ENCODE measurements at places on chromosomes 1 and 21.
A peak's percentile ranks its signal among the peaks of the same experiment; 100 is the strongest.

- no peak for DNase-seq
These were observed 29.2 kb downstream of the HSPA13 start for GRCh38 chr21:14353726-14354125.

DNA sequence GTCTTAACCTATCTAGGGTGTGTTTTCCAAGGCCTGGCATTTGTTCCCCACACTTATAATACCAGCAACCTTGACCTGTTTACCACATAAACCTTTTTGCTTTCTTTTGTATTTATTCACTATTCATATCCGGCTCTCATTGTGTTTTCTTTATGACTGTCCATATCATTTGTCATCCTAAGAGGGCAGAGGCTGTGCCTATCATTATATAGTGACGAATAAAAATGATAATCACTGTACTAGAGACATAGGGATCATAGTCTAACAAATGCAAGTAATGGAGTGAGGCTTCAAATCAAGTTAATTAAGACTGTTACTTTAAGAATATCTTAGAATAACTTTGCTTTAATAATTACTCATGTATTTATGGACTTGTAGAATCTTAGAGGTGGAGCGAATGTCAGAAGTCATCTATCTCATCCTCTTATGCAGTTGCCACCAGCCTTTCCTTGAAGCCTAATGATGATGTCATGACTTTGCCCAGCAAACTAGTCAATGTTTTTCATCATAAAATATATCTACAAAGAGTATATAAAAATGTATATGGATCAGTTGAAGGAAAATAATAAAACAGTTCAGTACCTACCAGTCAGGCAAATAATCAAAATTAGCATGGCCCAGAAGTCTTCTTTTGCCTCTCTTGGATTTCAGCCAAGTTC lies 4.7 kb upstream of the ETV3 start:
- no peak for DNase-seq

GRCh38 chr1:206944703-206945102 lies 1.6 kb downstream of the PIGR start:
- DNase-seq = no peak

GRCh38 chr1:32232558-32233304 lies 10.5 kb downstream of the EIF3I start:
- no peak for DNase-seq

- peak; percentile 53 for DNase-seq
These were observed 9.5 kb downstream of the ZBTB7B start for GRCh38 chr1:155012026-155012546.

GRCh38 chr1:11664336-11665065 lies 501 bp downstream of the FBXO6 start:
- peak; percentile 61 for DNase-seq

DNA sequence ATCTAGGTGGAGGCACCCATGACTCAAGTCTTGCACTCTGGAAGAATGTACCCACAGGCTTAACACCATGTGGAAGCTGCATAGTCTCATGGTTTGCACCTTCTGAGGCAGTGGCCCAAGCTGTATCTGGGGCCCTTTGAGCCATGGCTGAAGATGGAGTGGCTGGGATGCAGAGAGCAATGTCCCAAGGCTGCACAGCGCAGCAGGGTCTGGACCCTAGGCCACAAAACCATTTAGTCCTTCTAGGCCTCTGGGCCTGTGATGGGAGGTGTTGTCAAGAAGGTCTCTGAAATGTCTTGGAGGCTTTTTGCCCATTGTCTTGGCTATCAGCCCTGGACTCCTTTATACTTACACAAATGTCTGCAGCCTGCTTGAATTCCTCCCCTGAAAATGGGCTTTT lies 21.4 kb upstream of the FCRL3 start:
- no peak for DNase-seq

- DNase-seq = no peak
These were observed 137.6 kb upstream of the RUNX3 start for GRCh38 chr1:25067518-25068251.

GRCh38 chr1:230220478-230220877 lies 153.4 kb downstream of the GALNT2 start:
- DNase-seq = no peak

DNA sequence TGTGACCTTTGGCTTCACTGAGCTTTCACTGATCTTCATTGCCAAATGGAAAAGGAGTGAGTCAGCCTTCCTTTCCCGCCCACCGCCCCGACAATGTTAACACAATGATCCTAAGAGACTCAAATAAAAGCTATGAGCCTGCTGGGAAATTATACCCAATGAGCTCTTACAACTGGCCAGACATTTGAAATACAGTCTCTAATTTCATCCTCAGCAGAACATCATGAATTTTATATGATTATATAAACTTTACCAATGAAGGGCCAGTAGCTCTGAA lies 252.5 kb downstream of the SIPA1L2 start:
- DNase-seq = no peak

DNA sequence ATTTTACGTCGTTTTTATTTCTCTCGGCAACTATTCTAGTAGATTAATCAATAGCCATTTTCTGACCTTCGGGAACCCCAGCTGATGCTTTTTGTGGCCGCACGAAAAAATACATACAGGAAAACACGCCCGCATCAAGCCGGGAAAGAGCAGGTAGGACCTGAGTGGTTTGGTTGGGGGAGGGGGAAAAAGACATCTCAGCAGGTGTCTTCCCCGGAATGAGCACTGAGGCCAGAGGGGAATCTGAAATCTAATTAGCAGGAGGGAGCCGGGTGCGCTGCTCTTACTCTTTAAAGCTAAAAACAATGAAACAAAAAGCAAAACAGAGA lies 618 bp upstream of the FOXD3 start:
- DNase-seq = no peak

DNA sequence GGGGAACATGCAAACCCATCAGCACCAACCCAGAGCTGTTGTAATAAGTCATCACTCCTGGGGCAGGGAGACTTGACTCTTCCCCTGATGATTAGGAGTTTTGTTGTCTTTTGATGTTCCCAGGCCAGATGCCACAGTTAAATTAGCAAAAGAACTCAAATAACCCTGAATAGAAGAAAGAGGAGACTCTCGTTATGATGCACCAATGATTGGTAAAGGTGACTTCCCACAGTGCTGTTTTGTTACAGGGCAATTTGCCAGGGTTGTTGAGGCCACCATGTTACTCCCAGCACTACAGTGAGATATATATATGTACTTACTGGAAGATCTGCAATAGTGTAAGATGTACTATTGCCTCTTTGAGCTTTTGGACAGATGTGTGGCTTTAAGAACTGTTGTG lies 24.3 kb upstream of the RCAN1 start:
- no peak for DNase-seq

DNA sequence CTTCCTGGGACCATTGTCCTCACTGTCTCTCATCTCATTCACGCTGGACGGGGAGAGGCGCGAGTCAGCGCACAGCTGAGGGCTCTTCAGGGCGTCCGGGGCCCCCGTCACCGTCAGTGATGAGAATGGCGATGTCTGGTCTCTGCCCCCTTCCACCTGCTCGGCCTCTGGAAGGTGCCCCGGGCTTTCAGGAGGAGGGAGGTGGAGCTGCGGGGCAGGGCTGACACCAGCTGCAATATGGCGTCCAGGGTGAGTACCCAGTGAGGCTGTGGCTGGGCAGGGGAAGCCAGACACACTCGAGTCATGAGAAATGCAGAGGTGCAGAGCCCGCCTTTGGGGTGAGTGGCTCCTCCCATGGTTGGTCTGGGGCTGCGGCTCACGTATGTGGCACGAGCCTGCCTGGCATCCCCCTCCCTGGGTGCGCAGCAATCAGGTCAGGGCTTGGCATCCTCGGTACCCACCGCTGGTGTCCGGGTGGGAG lies 15.1 kb downstream of the MORN1 start:
- no peak for DNase-seq

DNA sequence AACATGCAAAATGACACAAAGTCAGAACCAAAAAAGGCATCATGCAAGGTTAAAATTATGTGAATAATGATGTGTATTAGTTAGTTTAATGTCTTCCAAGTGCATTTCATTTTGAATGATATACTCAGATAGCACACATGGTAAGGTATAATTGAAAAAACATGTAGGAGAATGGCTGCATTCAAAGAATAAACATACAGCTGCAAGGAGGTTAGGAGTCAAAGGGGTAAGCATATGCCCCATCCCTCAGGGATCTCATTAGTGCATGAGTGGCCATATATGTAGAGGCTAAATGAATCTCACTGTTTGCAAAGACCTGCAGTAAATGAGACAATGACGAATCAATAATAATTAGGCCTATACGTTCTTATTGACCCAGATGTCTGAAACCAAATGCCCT lies 179.7 kb upstream of the HOOK1 start:
- no peak for DNase-seq

- no peak for DNase-seq
These were observed 5.6 kb upstream of the CTPS1 start for GRCh38 chr1:40973912-40974311.

DNA sequence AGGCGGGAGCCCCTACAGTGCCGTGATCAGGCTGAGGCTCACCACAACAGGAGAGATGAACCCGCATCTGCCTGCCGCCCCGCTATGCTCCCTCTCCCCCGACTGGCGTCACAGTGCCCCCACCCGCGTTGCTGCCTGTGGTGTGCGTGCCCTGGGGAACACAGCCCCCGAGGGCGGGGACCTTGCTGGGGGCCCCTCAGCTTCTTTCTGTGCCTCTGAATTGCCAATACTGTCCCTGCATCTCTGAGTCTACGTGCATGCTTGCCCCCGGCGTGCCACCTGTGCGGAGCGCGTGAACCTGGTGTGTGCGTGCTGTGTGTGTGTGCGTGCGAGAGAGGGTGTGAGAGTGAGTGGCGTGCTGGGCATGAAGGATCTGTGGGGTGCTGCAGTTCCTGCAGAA lies 10.3 kb downstream of the PARS2 start:
- no peak for DNase-seq

DNA sequence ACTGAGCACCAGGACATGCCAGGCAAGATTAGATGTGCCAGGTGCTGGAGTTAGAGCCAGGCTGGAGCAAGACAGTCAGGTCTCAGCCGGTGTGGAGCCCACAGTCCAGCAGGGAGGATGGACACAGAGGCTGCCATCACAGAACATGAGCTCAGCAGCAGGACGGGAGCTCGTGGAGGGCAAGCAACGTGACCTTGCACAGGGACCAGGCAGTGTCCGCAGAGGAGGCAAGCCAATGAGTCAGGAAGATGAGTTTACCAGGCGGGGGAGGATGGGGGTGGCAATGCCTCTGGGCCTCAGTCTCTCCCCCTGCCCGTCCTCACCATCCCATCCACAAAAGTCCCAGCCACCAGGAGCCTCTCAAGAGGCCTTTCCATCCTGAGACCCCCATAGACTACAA lies 20.7 kb upstream of the ZC3H12A start:
- DNase-seq = no peak

GRCh38 chr1:82463951-82464350 lies 663.2 kb downstream of the ADGRL2 start:
- no peak for DNase-seq

Data from left hindlimb (tissue), 1 donor.